ENCODE measurements at places on chromosomes 12 and 14.

DNA sequence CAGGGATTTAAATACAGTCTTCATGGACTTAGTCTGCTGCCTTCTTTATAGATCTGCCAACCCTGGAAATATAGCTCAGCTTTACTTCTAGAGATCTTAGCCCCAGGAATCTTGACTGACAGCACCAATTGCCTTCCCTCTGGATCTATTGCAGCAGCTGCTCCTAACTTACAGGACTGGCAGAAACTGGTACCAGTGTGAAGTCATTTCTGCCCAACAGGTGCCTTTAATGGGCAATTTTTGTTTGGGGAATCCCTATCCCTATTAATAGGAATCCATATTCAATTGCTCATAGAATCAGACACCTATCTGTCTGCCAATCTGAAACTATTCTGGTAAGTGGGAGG lies 27.2 kb downstream of the SPX start:
- no peak for DNase-seq

DNA sequence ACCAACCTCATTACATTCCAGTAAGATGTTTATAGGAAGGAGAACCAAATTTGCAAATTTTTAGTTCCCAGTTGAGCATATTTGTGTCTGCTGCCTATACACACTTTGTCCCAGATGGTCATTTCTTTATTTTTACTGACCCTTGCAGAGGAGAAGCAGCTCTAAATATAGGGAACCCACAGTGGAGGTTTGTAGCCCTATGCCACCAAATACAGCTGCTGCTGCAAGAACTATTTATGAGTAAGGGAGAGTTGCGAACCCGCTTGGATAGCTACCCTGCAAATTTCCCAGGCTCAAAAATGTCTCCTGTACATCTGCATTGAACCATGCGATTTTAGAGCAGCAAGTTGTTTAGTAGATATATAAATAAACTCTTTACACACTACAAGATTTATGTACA lies 48.2 kb downstream of the NAV3 start:
- no peak for DNase-seq

DNA sequence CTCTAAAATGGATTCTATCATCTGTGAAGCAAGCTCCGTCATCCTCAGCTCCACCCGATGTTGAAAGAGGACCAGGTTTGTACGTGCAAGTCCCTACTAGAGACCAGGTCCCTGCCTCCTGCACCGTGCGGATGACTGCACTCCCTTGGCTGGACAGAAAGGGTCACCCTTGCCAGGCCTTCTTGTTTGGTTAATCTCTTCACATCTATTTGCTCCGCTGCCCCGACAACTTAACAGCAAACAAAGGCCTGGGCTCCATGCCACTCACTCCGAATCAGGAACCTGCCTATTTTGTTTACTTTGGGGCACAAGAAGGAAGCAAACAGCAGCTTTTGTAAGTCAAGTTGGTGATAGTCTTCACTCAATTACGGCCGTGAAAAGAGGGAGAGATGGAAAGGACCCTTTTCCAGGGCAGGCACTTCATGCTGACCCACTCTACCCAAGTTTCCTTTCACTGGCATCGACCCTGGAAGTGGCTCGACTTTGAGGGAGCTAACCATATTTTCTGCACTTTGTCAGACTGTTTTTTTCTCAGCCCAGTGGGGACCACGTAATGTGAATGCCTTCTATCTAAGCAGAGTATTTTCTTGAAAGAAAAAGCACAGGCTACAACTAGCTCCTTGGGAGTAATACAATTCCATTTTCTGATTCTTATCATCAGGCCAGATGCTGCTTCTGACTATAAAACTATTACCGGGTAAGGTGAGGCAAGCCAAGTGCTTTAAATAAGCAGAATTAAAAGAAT lies 202.6 kb downstream of the FOXN3 start:
- DNase-seq: peak; percentile 53

- no peak for DNase-seq
These were observed 86.2 kb upstream of the PPM1H start for GRCh38 chr12:63021116-63021515.

GRCh38 chr12:25677232-25677937 lies 124.3 kb upstream of the LMNTD1 start:
- DNase-seq: no peak

Data from left forelimb (tissue), 1 donor.